ENCODE measurements at places on chromosomes 4 and X.

DNA sequence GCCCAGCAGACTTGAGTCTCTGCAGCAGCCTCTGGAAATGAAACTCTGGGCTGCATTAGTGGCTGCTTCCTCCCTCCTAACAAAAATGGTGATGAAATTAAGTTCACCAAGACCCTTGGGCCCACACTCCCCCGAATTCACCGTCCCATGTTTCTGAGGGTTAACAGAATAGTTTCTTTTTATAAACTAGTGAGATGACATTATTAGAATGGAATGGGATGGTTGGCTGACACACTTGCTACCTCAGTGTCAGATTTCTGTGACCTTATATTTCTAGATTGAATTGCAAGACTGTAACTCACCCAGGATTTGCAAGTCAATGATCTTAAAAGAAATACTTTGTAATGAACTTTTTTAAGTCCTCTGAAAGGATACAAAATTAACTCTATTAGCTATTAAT lies 127.1 kb downstream of the SHROOM3 start:
- no peak for DNase-seq

DNA sequence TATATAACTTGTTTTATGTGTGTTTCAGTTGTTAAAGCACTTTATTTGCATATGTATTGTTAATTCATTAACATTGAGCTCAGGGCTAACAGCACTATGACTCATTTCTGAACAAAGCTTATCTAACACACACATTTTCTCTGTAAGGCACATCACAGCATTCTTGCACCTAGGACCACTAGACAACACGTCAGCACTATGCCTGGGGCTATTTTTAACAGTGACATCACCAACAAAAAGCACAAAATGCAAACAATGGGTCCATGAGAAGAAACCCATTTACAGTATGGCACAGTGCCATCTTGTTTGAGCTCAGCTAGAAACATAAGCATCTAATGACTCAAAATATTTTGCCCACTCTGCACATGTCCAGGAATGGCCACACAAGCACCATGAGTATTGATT lies 124.4 kb downstream of the RELL1 start:
- no peak for DNase-seq

DNA sequence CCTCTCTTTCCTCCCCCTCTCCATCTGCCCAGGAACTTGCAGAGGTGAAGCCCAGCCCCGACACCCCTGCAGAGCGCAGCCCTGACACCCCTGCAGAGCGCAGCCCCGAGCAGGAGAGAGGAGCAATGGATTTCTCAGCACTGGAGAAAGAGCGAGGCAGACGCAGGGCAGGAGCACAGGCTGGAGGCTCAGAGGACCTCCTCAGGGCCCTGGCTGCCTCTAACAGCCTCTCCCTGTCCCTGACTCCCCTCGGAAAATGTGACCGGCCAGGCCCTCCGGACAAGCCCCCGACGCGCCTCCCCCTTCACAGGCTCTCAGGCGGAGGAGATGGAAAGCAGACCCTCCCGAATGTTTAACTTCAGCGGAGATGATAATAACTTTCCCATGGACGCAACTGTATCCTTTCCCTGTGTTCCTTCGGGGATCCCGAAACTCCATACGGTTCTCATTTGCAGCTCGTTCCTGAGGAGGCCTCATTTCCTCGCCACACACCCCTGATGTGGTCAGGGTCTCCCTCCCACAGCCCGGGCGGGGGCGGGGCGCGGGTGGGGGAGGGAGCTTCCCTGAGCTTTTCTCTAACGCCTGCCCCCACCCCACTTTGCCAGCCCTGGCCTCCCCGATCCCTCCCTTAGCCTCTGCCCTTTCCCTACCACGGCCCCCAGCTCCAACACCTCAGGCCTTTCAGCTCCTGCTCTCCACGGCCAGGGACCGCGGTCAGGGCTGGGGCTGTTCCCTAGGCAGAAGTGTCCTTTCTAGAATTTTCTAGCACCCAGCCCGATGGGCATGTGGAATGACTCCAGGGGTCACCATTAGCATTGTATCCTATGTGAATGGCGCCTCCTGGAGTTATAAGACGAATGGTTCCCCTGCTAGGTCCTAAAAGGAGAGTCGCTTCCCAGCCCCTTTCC lies 201.1 kb upstream of the BCOR start:
- no peak for DNase-seq

DNA sequence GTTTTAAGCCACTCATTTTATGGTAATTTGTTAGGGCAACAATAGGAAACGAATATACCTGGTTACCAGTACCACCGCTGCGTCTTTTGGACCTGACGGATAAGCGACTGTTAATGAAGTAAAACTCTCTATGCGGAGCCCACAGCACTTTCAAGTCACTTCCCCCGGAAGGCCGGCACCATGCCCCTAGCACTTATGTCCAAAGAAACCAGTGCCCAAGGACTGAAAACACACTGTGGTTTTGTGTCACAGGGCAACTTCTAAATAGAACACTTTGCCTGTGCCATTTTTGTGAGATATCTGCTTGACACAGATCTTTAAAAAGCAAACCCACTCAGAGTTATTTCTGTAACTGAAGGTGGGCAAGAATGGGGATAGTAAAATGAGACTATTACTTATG lies 22.7 kb downstream of the SH3KBP1 start:
- DNase-seq, result no peak

DNA sequence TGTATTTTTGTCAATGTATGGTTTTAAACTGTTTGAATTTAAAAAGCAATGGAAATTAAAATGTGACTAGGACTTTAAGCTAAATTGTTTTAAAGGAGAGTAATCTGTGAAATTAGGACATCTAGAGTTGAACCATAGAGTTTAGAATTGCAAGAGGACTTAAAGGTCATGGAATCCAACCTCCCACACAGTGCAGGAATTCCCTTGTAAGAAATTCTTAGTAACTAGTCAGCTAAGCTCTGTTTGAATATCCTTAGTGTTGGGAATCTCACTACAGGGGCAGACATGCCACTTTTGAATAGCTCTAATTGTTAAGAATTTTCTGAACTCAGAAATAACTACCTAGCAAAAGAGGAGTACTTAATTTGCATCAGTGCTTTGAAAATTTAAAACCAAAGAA lies 292.9 kb downstream of the IL1RAPL1 start:
- no peak for DNase-seq

DNA sequence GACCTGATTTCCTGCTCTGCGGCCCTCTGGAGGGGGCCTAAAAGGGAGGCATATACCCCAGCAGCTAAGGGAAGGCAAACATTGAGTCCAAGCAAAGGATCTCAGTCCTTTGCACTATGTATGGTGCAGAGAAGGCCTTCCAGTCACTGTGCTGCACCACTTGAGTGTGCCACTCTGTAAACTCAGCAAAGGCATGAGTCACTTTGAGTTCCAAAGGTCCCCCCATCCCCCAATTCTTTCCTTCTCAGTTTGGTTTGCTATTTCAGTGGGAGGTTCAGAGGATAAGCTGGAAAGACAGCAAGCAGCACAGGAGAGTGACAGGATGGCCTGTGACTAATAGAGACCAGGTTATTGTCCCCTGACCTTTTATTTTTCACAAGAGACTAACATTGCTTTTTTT lies 131.3 kb downstream of the FHDC1 start:
- no peak for DNase-seq

GRCh38 chr4:141462361-141462760 lies 174.0 kb upstream of the IL15 start:
- DNase-seq, result no peak

DNA sequence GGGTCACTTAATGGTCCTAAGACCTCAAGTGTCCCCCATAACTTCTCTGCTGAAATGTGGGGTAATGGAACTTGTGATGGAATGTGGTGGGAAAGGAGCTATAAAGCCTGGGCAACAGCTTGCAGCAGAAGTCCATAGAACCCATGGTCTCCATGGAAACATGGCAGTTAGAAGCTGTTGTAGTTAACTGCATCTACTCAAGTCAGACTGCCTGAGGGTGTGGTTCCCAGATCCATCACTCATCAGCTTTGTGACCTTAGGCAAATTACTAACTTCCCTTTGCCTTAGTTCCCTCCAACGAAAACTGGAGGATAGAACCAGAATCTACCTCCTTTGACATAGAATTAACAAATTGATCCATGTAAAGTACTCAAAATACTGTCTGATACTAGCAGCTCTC lies 113.0 kb downstream of the SPATA18 start:
- no peak for DNase-seq

DNA sequence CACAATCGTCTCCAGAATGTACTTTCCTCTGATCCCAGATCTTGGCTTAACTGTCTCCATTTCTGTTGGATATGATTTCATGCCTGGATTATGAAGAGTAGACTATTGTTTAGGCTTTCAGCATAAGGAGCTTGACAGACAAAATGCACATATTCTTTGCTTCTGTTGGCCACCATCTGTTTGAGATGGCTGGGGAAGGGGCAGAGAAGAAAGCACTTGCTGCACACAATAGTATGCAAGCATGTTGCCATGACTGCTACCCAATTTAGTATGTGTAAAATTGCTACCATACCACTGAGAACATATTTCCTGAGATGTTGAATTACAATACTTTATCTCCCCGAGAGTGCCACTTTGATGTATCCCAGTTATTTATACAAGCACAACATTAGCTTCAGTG lies 127.9 kb upstream of the BMPR1B start:
- no peak for DNase-seq

DNA sequence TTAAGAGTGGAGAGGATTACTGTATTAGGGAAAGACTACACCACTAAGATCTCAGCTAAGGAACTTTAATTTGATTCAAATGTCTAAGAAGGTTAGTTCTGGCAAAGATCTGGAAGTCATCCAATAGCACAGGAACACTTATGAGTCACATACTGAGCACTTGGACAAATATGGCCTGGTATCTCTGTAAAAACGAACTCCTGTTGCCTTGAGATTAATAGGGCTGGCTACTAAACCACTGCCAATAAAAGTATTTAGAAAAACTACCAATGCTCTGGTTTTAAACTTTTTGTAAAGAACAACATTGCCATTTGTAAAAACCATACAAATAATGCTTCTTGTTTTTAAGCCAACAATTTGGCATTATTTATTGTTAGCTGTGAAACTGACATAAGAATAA lies 70.5 kb downstream of the SEC24D start:
- no peak for DNase-seq

- no peak for DNase-seq
Observed at GRCh38 chrX:2677764-2678163, 13.3 kb upstream of the CD99 start.

DNA sequence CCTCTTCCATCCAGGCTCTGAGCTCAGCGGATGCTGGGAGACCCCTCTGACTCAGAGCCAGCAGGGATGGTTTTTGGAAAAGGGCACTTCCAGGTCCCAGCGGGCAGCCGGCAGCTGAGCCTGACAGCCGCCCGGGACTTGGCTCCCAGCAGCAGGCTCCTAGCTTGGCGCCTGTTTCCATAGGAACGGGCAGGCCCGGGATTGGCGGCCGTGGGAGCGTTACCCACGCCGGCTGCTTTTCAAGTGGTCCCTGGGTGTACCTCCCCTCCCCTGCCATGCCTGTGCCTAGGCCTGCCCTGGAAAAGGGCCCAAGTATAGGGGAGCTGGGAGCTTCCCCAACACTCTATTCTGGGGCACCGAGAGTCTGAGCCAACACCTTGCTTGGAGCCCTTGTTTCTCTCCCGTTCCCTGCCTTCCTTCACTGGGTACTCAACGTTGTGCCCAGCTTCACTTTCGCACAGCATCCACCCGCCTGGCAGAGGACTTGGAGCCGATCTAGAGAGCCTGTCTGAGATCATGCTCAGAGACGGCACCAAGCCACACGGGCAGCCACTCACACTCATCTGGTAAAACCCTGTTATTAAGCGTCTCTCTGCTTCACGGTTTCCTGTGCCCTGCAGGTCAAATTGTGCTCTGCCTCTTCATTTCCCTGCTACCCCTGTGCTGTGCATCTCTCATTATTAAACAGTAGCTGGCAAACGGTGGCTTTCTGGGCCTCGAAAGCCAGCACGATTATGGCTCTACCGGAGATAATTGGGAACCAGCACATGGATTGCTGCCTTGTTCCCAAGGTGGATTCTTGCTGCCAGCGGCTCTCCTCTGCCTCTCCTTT lies 521.5 kb downstream of the BCOR start:
- DNase-seq, result no peak

DNA sequence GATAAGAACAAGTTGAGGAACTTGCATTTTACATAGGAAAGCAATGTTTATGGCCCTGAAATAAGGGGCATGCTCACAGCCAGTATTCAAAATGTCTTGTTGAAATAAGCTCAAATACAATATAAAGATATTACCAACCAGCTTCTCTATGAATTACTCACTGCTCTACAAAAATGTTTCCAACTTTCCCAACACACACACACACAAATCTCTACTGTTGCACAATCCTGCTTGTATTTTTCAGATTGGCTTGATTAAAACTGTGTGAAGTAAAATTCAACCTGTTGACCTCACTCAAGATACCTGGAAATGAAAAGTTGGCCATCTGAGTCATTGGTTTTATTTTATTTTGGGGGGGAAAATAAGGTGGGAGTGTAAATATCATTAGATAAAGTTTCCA lies 128.6 kb downstream of the CHIC2 start:
- no peak for DNase-seq

DNA sequence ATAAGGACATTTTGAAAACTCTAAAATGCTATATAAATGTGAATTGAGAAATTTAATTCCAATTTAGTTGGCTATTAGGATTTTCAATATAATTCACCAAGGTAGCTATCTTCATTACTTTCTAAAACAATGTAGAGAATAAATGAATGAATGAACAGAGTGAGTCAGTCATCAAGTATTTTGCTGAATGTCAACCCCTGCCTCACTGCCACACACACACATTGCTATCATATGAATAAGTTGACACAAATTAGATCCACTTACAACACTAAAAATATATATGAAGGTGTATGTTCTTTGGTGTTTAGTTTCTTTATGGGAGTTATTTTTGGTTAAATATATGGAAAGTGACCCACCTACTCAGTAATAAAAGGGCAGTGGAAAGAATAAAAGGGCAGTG lies 141.4 kb upstream of the SMIM10 start:
- DNase-seq, result no peak

- DNase-seq, result peak; percentile 38
Observed at GRCh38 chrX:16839852-16840460, 30.2 kb downstream of the RBBP7 start.

DNA sequence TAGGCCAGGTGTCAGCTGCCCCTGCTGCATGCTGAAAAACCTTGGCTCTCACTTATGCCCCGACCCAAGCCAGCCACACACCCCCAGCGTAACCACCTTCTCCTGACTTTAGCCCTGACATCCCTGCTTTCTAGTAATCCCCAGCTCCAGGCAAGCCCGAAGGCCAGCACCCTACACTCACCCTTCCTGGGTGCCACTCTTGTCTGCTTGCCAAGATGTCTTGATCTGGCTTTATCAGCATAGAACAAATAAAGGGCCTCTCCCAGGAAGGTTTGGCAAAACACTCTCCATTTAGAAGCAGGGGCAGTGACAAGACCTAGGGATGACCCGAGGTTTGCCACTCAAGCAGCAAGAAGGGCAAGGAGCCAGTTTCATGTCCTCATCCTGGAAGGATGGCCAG lies 6.8 kb upstream of the MAP9 start:
- DNase-seq, result no peak

- no peak for DNase-seq
Observed at GRCh38 chr4:111537871-111538270, 607.4 kb upstream of the FAM241A start.

GRCh38 chrX:118682258-118683014 lies 45.0 kb upstream of the IL13RA1 start:
- no peak for DNase-seq

Data from stimulated activated CD4-positive, alpha-beta T cell treated with anti-CD3 and anti-CD28 coated beads, Interleukin-1b, Interleukin-23, amount 100 ng/mL, for 48 hours (primary cell).